T47D (cell line): ENCODE measurements at places on chromosomes 11 and 22.
A peak's percentile ranks its signal among the peaks of the same experiment; 100 is the strongest.

- DNase-seq: no peak
Measured at GRCh38 chr11:62602141-62603071, 741 bp upstream of the MTA2 start.

- peak; percentile 50 for DNase-seq
Measured at GRCh38 chr11:34356576-34356912, 1.3 kb downstream of the ABTB2 start.

- DNase-seq: no peak
Measured at GRCh38 chr11:115535781-115536180, 31.6 kb upstream of the CADM1 start.

- DNase-seq: no peak
Measured at GRCh38 chr11:34987617-34988016, 71.2 kb downstream of the PDHX start.

GRCh38 chr11:61828629-61829407 is 718 bp downstream of the FADS2 start:
- DNase-seq: no peak

DNA sequence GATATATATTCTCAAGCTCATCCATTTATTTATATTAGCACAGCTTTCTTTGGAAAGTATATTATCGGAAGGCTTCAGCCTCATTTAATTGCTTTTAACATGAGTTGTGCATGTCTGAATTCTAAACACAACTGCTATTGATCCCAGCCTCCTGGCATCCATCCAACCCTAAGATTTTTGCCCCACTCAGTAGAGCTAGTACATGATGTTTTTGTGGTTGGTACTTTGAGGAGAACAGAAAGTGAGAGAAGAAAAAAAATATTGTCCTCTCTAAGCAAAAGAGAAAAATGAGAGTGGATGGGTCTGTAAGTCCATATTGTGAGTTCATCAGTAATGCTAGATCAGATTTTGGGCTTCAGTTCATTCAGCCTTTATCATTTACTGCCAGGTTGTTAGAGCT is 198.7 kb downstream of the DDX10 start:
- no peak for DNase-seq

GRCh38 chr11:115920092-115920461 is 415.9 kb upstream of the CADM1 start:
- DNase-seq: no peak
